ENCODE measurements at places on chromosomes 2 and 18. TPM values are rescaled to one million over a fixed set of nuclear protein-coding genes. Genes with fewer than 3 reads are reported as not detected.

DNA sequence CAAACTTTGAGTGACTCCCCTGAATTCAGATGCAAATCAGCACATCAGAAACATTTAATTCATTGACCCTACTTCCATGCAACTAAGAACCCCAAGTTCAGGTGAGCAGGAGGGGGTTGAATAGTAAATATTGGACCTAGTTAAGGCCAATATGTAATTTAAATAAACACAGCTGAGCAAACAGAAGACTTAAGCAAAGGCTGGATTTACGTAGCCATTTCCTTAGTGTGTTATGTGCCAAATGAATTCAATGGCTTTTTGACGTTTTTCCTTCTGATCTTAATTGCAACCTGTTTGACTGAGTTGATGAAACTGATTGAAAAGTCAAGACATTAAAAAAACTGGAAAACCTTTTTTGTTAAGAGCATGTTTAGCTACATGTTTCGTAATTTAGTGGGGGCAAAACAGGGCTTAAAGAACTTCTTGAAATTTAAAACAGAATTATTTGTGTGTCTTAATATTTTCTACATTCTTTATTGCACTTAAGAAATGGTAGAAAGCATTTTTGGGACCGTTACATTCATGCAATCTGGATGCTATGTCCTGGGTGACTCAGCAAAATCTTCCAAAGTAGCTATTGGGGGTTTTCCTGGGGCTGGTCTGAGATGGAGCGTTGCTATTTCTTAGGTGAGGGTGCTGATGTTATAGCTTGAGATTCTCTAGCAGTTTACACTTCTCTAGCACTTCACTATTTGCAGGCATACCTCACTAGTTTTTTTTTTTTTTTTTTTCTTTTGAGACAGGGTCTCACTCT lies 25.5 kb upstream of the KCNE4 start:
- no peak for DNase-seq

DNA sequence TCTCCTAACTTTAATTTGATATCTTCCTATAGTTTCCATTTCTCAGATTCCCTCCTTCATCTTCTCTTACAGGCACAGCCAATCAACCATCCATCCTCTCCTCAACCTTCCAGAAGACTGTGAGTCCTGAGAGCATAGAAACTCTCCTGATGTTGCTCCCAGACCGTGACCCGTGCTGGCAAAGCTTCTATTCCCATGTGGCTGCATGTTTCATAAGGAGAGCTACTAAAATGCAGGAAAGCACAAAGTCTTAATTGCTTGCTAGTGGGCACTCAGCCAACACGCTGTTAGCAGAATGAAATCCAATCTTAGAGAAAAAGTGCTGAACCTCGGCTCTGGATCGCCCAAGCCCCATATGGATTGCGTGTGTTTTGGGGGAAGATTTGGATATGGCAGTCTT lies 1244.7 kb upstream of the ZEB2 start:
- no peak for DNase-seq

- DNase-seq: no peak
These were observed 62.1 kb downstream of the CTAGE1 start for GRCh38 chr18:22355598-22355997.

GRCh38 chr2:237128026-237128703 lies 42.5 kb downstream of the COPS8 start:
- DNase-seq: peak; percentile 87

GRCh38 chr2:85684806-85685205 lies 9.4 kb upstream of the GNLY start:
- no peak for DNase-seq

- DNase-seq: peak; percentile 49
These were observed 104.6 kb upstream of the CTDP1 start for GRCh38 chr18:79574938-79575525.

DNA sequence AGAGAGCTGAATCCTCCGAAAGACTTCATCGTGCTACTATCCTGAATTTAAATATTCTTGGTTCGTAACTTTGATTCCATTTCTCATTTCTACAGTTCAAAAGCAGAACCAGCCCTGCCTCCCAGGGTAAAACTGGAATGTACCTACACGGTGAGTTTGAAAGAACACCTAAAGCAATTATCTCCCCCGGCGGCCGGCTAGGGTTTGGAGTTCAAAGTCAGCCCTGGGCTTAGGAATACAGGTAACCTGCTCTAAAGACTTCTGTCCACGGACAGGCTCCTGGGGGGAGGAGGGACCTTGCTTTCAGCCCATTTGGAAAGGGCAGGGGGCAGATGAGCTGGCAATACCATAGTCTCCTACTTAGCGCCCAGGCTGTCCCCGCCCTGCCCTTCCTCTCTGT lies 32.3 kb downstream of the CYP27C1 start:
- no peak for DNase-seq

GRCh38 chr18:55248495-55248894 lies 289.2 kb upstream of the CCDC68 start:
- DNase-seq: no peak

DNA sequence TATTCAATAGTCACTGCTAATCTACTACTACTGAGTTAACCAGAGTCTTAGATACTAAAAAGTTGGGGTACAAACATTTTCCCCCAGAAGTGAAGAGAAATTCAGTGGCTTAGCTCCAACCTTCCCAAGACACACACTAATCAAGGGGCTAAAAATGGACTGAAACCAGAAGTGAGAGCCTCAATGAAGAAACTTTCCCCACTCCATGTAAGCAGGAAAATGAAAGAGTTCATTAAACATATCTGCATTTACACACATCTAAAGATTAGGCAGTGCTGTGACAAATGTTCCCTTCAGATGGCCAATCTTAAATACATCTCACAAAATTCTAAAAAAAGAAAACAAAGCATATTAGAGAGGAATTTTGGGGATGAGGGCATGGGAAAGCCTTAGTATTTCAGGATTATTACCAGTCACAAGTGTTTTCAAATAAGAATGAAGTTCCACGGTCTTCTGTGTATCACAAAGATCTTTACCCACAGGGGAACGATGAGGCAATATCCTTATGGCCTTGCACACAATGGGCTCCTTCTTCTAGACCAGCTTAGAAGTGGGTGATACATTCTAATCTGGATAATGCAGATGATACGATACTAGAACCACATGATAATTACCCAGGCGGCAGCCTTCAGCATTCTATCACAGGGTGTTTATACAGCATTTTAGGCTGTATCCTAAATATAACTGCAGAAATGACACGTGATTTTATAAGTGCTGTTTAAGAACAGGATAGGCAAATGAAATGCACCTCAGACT lies 17.1 kb downstream of the ANKRD44 start:
- DNase-seq: no peak

- DNase-seq: no peak
These were observed 46.5 kb upstream of the ZSWIM2 start for GRCh38 chr2:186895451-186895850.

GRCh38 chr2:36307441-36307840 lies 48.1 kb upstream of the CRIM1 start:
- DNase-seq: no peak

DNA sequence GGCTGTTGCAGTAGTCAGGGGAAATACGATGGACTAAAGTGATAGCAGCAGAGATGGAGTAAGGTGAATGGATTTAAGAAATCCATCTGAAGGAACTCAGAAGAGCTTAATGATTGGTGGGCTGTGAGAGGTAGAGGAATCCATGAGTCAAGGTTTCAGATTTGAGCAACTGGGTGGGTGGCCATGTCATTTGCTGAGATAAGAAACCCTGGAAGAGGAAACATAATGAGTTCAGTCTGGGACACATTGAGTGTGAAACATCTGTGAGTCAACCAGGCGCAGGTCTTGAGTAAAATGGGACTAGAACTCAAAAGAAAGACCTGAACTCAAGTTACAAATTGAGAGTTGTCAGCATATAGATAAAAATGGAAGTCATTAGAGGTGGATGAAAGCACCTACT lies 19.7 kb upstream of the ASNSD1 start:
- no peak for DNase-seq

DNA sequence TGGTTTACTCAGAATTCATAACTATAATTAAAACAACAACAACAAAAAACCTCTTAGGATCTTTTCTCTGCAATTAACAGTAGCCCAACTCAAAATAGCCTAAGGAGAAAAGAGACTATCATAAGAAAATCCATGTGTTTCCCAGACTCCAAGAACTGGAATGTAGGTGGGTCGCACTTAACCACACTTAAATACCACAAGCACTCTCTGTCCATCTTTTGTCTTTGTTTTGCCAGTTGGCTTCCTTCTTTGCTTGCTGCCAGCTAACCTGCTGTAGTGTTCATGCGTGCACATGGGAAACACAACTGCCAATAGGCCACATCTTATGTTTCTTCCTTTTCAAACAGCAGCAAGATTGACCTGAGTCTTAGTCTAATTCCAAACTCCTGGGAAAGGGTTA lies 24.1 kb upstream of the ACVR1 start:
- no peak for DNase-seq

GRCh38 chr2:127082974-127083373 lies 24.0 kb downstream of the BIN1 start:
- DNase-seq: no peak

DNA sequence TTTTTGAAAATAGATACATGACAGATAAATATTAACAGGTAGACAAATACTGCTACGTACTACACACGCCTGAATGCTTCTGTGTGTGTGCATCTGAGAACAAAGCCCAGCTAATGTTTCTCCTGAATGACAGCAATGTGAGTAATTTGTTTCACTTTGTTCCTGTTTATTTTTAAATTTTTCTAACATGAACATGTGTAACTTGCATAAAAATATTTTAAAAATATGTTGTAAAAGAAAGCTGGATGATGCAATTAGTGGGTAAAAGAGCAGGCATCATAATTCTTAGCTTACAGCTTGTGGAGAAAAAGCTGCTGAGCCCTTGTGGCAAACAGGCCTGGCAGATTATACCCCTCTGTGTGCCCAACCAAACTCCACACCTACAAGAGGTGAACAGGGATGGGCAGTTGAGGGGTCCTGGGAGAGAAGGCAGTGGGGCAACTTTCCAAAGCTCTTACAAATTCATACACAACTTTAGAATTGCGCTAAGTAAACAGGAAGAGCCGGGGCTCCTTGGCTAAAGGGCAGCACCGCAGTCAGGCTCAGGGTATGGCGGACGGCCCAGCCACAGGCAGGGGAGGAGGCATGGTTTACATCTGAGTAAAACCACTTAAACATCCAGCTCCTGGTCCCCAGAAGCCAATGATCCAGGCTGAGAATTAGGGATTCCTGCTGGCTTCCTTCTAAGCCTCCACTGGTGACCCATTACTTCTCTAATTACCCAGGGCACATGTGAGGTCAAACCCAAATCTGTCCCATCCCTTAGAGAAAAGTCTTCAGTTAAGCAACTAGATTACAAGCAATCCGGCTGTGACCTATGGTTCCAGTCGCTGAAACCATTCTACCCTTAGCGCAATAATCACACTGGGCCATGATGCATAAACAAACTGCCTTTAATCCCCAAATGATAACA lies 14.0 kb downstream of the PXDN start:
- no peak for DNase-seq

- DNase-seq: no peak
These were observed 19.8 kb downstream of the SMIM21 start for GRCh38 chr18:75407468-75408437.

ANKRD30BL gene
- not detected for total RNA-seq

CXCR1 gene
- not detected for total RNA-seq

Data from Peyer's patch (tissue), 4 donors.